ENCODE measurements at places on chromosomes 2 and 18.

DNA sequence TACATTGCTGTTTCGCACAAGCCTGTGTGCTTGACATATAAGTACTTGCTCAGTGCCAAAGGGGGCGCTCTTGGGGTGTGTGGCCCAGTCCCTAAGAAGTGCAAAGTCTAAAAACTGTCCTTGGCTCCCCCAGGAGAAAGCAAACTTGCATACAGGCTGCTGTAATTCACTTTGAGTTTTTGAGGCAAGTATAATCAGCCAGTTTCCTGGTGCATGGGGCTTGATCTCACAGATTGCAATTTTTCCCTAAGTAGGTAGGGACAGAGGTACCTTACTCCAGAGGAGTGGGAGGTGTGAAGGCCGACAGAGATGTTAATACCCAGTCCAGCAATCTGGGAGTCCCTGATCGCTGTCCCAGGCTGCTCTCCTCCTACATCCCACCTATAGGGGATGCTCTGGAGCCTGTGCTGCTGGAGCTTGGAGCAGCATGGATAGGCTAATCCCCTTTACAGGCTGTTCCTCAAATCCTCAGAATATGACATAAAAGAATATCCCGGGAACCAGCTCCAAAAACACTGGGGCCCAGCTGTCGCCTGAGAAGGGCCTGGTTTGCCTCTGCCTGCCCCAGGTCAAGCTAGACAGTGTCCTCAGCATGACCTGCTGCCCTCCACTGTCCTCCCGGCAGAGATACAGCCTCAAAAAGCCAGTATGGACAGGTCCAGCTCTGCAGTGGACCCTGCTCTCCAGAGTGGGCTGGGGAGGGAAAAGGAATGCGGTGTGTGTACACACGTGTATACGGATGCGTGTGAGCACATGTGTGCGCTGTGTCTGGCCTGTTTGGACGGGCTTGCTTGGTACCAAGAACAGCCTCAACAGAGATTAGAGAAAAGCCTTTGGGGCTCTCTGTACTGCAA, 136.5 kb upstream of the HAAO start:
- DNase-seq: peak; percentile 69

- peak; percentile 19 for DNase-seq
Measured at GRCh38 chr2:67548317-67549201, 151.4 kb downstream of the ETAA1 start.

DNA sequence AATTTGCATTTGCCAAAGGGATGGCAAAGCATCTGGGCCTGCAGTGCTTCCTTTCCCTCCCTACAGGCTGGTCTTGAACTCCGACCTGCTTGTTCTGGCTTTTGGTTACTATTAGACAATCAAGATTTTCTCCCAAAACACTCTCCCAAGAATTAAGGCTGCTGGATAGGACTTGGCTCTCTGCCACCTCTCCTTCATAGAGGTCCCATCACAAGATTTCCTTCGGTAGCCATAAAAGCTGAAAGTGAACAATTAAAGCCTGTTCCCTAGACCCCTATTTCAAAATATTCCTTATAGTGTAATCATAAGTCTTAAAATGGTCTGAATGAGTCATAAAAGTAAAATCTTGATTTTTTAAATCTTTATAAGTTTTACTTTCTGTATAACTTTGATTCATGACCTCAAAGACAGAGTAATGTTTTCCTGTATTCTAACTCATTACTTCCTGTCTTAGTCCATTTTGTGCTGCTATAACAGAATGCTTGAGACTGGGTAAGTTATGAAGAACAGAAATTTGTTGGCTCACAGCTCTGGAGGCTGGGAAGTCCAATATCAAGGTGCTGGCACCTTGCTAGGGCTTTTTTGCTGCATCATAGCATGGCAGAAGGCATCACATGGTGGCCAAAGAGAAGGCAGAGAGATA, 37.8 kb upstream of the TNP1 start:
- DNase-seq: no peak

DNA sequence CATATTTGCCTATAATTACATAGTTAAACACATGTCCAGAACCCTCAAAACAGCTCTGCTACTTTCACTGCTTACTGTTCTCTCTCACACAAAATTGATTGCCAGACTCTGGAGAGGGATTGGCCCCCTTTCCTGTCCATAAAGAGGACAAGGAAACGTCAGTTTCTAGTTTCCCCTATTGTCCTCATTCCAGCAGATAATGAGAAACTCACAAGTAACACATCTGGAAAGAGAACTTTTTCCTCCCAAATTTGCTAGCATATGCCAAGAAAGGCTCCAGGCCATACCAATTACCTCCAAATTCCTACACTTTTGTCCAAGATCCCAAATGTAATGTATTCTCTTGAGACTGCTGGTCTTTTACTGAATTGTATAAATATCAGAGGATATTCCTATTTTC, 200.5 kb downstream of the EXOC6B start:
- DNase-seq: no peak

DNA sequence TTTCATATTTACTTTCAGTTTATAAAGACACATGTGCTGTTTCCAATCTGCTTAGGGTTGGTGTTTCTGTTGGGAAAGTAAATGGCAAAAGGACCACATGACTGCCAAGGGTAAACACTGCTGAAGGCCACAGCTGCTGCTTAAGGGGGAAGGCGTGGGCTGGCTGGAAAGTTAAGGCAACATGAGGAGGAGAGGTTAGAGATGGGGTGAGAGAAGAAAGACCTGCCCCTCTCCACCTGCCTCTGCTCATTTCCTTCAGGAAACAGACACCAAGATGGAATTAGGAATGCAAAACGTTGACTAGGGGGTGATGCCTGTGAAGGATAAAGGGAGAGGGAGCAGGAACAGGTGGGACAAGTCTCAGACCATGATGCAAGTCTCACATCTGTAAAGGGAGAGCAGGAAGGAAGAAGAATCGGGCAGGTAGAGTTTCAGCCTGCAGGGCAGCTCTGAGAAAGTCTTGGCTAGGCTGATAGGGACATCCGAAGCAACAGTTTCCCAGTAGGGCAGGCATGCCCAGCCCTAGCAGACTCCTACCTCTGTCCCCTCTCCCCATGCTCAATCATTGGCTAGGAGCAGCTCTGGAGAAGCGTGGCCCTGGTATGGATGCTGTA, 86.0 kb downstream of the CDC42EP3 start:
- DNase-seq: no peak

GRCh38 chr18:55475467-55475866, 112.5 kb downstream of the TCF4 start:
- DNase-seq: no peak

- DNase-seq: no peak
Measured at GRCh38 chr2:169232551-169233154, 129.7 kb downstream of the LRP2 start.

DNA sequence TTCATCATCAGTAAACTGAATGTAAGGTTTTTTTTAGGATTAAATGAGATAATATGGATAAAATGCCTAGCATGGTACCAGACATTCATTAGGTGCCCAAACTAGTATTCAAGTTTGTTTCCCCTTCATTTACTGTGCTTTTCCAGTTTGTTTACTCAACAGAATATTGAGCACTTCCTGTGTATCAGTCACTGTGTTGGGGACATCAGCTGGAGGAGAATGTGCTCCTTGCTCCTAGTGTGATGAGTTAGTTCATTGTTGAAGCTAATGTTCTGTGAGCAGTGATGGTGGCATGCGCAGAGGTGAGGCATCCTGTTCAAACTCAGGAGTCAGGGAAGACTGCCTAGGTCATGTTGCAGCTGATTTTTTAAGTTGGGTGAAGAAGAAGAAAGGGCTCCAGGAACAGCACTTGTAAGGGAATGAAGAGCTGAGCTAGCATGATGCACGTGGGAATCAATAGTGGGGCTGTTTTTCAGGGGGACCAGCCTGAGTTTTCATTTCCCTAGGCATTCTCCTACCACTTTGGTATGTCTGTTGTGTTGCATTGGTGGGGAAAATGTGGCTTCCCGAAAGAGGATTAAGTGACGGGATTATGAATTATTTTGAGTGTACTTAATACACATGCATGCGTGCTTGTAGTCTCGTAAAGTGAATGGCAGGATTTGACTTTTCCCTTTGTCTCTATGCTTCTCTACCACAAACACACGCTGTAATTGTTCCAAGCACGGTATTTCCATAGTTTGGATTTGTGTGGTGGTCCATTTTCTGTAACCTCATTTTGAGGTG, 23.7 kb downstream of the TTLL4 start:
- DNase-seq: no peak

- DNase-seq: no peak
Measured at GRCh38 chr2:241655516-241656189, 18.2 kb downstream of the ATG4B start.

GRCh38 chr2:12270876-12271588, 445.7 kb upstream of the TRIB2 start:
- DNase-seq: no peak

DNA sequence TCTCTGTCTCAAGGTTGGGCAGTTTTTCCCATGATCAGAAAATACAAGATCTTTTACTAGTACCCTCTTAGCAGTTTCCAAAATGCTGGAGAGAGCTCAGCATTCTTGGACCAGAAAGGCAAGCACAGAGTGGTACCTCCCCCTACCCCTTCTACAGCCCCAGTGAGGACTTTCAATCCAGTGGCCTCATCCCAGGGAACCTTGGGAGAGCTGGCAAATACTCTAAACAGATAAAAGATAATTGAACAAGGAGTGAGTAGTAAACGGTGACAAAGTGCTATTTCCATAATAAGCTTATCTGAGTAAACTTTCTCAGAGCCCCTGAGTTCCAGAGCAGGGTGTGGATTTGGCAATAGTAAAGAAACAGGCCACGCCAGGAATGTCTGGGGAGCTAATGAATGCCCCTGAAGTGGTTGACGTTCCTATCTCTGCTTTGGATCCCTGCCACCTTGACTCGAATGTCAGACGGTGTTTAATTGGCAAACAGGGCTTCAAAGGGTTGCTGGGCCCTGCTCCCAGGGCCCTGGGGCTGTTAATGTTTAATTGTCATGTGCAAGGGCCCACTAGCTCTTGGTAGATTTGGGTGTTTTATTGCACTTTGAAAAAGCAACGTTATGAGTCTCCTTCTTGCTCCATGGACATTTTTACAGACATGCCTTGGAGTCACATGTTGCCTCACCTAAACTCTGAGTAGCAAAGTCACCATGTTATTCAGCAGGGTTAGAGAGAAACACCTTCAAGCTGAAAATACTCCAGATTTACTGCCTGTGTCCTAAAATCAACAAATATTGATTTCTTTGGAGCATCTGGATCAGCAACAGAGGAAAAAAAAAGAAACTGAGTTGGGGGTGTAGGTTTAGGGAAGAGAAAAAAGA, 239.9 kb downstream of the CYRIA start:
- DNase-seq: peak; percentile 41

DNA sequence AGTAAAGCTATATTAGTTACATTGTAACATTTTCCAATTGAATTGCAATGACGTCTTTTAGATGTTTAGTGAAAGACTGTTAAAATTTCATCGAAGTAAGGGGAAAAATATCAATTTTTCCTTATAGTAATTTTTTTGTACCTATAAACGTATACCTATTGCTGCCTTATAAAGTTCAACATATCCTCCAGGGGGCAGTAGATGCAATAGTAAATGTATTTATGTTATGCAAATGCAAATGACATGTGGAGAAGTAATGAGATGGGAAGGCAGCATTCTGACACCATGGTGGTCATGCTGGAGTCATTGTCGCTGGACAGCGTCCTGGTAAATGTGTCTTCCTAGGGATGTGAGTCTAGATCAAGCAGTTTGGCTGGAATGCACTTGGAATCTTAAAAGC, 38.7 kb downstream of the MSTN start:
- peak; percentile 47 for DNase-seq

- DNase-seq: no peak
Measured at GRCh38 chr2:47645246-47645645, 137.7 kb upstream of the MSH6 start.

DNA sequence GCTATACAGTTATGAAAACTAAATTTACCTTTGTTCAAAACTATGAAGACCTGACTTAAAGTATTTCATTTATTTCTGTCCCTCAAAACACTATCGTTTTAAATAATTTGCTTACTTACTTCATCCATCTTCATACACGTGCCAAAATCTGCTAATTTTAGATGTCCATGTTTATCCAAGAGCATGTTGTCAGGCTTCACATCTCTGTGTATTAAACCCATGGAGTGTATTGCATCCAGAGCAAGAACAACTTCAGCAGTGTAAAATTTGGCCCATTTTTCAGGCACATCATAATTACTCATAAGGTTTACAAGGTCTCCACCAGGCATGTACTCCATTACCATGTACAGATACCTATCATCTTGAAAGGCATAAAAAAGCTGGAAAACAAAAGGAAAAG, 80.3 kb downstream of the SLC66A3 start:
- no peak for DNase-seq

- DNase-seq: no peak
Measured at GRCh38 chr2:38432820-38433606, 55.9 kb upstream of the ATL2 start.

- DNase-seq: no peak
Measured at GRCh38 chr2:9846554-9846953, 3.3 kb downstream of the TAF1B start.

DNA sequence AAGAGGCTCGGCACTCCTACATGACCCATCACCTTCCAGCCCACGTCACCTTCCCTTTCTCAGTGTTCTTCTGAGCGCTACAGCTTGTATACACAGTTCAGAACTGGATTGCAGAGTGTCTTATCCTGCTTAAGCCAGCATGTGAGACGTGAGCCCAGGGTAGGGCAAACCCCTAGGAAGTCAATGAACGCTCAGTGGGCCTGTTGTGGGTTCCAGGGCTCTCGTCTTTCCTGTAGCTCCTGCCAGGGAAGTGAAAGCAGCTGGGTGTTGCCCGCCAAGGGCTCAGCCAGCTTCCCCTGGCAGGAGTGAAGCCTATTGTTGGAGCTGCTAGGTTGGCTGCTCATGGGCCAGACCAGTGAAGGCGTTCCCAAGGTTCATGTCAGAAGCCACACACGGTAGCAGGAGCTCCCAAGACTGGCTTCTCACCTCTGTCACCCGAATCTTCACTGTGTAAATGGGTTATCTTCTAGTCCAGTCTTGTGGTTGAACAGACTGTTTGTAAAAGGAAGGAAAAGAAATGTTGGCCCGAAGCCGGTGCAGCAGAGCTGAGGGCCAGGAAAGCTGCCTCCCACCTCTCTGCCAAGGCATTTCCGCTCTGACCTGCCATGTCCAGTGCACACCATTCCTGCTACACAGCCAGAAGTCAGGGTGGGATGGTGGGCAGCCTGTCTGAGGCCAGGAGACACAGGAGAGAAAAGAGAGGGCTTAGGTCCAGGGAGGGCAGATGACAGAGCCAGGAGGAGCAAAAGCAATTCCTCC, 69.6 kb upstream of the RMDN2 start:
- no peak for DNase-seq

DNA sequence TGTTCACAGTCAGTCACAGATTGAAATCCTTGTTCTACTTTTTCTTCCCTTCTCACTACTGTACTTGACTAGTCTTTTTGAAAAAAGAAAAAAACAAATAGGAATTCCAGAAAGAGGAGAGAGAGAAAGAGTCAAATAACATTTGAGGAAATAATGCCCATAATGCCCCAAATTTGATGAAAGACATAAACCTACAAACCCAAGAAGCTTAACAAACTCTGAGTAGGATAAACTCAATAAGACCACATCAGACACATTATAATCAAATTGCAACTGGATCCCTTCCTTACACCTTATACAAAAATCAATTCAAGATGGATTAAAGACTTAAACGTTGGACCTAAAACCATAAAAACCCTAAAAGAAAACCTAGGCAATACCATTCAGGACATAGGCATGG, 30.9 kb downstream of the TMEM185B start:
- DNase-seq: no peak

- DNase-seq: no peak
Measured at GRCh38 chr2:70526126-70526525, 27.5 kb downstream of the TGFA start.

GRCh38 chr2:224837558-224837957, 121.4 kb upstream of the CCDC195 start:
- DNase-seq: no peak

GRCh38 chr2:67524777-67525176, 127.6 kb downstream of the ETAA1 start:
- no peak for DNase-seq

Measured in iPS-NIHi11 (cell line).